ENCODE measurements at places on chromosomes 12 and 14.
A peak's percentile ranks its signal among the peaks of the same experiment; 100 is the strongest.

DNA sequence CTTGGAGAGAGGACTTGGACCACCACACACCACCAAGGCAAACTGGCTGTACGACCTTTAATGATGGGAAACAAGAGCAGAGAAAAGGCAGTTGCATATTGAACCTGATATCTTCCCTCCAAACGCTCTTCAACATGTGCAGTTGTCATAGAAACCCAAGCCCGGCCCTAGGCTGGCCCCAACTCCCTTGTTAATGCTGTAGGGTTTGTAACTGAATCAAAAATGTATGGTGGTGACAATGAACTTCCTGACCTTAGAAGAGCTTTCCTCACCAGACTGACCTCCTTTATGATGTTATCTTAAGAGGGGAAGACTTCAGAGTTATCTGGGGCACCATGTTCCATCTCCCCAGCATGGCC, 12.3 kb downstream of the APOLD1 start:
- no peak for DNase-seq

DNA sequence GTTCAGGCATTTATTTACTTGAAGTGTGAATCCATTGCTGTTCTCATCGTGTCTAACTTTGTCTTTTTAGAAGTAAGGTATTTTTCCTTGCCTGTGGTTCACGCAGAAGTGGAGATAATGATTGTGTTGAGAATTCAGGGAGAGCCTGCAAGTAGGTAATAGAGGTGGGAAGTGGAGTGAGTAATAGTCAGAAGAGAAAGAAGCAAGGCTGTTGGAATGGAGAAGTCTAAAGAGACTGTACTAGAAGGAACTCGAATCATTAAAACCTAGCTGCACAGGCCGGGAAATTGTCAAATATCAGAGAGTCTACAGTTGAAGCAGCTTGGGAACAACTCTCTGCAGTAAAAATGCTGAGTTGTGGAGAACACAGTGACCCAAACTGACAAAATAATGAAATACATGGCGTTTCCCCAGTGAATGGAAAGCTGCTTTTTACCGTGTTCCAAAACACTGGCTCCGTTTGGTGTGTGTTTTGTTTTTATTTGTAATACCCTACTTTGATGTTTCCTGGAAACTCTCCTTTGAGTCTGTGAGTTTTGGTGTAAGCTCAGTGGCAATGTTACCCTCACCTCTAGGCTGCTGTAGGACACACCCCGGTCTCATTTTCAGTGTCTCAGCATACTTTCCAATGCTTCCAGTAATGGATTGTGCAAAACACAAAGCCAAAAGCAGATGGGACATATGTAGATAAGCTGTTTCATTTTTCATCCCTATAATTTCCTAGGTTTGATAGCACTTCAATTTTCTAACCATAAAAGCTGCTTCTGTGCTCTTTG, 146.6 kb downstream of the CRADD start:
- no peak for DNase-seq

DNA sequence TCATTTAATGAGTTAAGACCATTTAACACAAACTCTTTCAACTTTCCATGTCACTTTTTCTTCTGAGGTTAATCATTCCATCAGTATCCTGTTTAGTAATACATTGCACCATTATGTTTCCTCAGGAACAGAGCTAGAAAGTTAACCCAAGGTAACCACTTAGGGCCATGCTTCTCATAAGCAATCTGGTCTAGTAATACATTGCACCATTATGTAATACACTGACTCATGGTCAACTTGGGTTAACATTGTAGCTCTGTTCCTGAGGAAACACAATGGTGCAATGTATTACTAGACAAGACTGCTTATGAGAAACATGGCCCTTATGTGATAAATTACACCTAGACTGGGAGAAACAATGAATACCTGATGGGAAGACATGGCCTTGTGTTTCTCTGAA, 21.7 kb downstream of the ERH start:
- DNase-seq: no peak

GRCh38 chr12:121786440-121786825, 7.1 kb downstream of the RHOF start:
- DNase-seq: peak; percentile 79

- no peak for DNase-seq
Observed at GRCh38 chr14:76168531-76168930, 16.8 kb downstream of the GPATCH2L start.

DNA sequence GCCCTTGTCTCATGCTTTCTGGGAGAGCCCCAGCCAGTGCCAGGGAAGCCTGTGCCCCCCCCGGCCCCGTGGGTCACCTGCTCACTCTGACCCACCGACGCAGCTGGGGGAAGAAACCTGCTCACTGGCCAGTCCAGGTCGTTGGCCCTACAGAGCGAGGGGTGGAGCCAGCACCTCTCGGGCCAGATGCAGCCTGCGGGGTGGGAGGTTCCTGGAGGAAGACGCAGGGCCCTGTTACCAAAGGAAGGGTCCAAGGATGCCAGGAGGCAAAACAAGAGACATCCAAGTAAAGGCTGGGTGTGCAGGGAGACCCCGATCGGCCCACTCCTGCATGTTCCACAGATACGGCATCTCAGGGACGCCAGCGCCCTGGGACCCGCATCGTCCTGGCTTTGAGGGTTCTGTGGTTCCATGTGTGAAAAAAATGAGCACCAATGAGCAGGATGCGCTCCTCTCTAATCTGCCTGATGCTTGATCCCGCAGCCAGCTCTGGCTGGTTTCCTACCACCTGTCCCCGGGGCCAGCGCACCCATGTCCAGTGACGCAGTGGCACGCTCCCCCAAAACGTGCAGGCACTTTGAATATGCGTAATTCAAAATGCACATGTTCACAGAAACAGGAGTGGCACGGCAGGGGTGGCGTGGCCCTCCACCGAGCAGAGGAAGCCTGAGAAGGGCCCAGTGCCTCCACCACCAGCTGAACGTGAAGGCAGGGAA, 66.0 kb upstream of the GALNT9 start:
- DNase-seq: no peak

All from AG08396 (cell line).